ENCODE measurements at places on chromosomes 11 and 22. TPM values are rescaled to one million over a fixed set of nuclear protein-coding genes. Genes with fewer than 3 reads are reported as not detected.

- DNase-seq = no peak
Observed at GRCh38 chr11:67731583-67731982, 57.2 kb upstream of the ALDH3B2 start.

GRCh38 chr11:114057147-114057546 is 2.4 kb upstream of the ZBTB16 start:
- no peak for DNase-seq

DNA sequence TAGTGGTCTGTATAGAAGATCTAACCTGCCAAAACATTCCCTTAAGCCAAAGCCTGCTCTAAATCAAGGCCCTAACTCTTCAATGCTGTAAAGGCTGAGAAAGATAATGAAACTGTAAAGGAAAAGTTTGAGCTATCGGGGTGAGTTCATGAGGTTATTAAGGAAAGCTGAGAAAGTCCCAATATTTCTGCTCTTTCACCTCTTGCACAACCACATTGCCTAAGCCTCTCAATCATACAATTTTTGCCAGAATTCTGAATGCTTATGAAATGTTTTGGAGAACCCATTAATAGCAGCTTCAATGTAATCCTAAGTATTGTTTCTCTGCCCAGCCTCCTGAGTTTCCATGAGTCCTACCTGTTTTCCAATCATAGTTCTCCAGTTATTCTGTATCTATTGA is 373.2 kb downstream of the LUZP2 start:
- no peak for DNase-seq

GRCh38 chr11:56331861-56332491 is 13.9 kb upstream of the OR8K1 start:
- no peak for DNase-seq

GRCh38 chr11:17256512-17256911 is 20.0 kb upstream of the NUCB2 start:
- DNase-seq = no peak

GRCh38 chr11:84922836-84923235 is 704.3 kb downstream of the DLG2 start:
- no peak for DNase-seq

GRCh38 chr11:83044958-83045712 is 26.6 kb downstream of the RAB30 start:
- DNase-seq = no peak

GRCh38 chr11:44674809-44675208 is 52.0 kb upstream of the TSPAN18 start:
- no peak for DNase-seq

GRCh38 chr22:48426466-48427380 is 1401.0 kb downstream of the BRD1 start:
- no peak for DNase-seq

- no peak for DNase-seq
Observed at GRCh38 chr22:20964090-20964798, 2.8 kb upstream of the AIFM3 start.

DNA sequence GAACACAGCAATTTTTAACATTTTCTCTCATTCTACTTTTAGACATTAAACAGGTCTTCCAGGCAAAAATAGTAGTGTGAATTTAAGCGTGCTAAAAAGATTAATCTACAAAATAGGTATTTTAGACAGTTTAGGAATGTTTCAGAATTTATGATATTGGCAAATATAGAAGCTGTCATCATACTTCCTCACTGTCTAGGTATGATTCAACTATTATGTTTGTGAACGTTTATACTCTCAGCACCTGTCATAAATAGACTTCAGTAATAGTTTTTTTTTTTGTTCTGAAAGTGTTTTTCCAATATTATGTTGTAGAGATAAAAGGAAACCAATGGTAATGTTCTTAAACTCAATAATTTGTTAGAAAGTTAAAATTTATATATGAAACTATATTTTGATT is 103.0 kb downstream of the ARHGAP42 start:
- DNase-seq = no peak

Gene THY1
- polyA plus RNA-seq = 104 TPM

Gene TMPRSS13
- 0.36 TPM for polyA plus RNA-seq

Gene PHOX2A
- polyA plus RNA-seq = not detected
